ENCODE measurements at places on chromosomes 11 and 22. TPM values are rescaled to one million over a fixed set of nuclear protein-coding genes. Genes with fewer than 3 reads are reported as not detected.

The RFPL1 gene
- not detected for total RNA-seq

The PTPRCAP gene
- total RNA-seq = 18.2 TPM

The OR51G1 gene
- total RNA-seq = not detected

The SLC22A6 gene
- not detected for total RNA-seq

The HEPACAM gene
- total RNA-seq = 3.4 TPM

The SLC15A3 gene
- 23.1 TPM for total RNA-seq

The RIBC2 gene
- total RNA-seq = 0.49 TPM

The OR52H1 gene
- total RNA-seq = not detected

The SLC37A2 gene
- total RNA-seq = 22.6 TPM

The TRIM51G gene
- not detected for total RNA-seq

All from vagina (tissue), 2 donors.